Fibroblast of lung (primary cell): ENCODE measurements at places on chromosomes 2 and 18. TPM values are rescaled to one million over a fixed set of nuclear protein-coding genes. Genes with fewer than 3 reads are reported as not detected.

G6PC2 gene
- not detected in 2 replicates for total RNA-seq

LMAN1 gene
- total RNA-seq, result 132 and 170 TPM in 2 replicates

GRCh38 chr2:218387369-218388194 lies 5.5 kb downstream of the SLC11A1 start:
- peak; percentile 91 for DNase-seq
- peaks cover 5% of the 10 kb centered on the region for H3K4me1 ChIP-seq
- no peak overlapping the region for H3K27ac ChIP-seq

GRCh38 chr2:40118622-40119021 lies 333.3 kb downstream of the SLC8A1 start:
- H3K4me3 ChIP-seq, result no peak overlapping the region
- no peaks in the 10 kb centered on the region for H3K36me3 ChIP-seq
- H3K4me1 ChIP-seq, result no peaks in the 10 kb centered on the region

DNA sequence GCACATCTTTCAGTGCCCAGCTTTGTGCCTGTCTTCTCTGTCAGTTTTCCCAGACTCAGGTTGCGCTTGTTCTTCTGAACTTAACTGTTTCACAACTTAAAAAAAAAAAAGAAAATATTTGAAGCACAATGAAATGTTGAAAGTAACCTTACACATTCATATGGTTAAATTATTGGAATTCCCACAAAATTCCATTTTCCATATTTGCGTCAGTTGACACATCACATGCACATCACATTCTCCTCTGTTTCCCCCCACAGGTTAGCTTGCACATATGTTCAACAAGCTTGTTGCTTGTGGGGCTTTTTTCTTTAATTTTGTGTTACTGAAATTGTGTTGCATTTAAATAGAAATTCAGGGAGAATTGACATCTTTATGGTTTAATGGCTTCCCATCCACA lies 8.3 kb downstream of the MYO1B start:
- no peak overlapping the region for H3K4me3 ChIP-seq
- no peaks in the 10 kb centered on the region for H3K27me3 ChIP-seq
- peaks cover 34% of the 10 kb centered on the region for H3K4me1 ChIP-seq

GRCh38 chr18:23784832-23785245 lies 95.6 kb downstream of the LAMA3 start:
- H3K27me3 ChIP-seq, result no peaks in the 10 kb centered on the region
- H3K4me3 ChIP-seq, result no peak overlapping the region
- H3K36me3 ChIP-seq, result no peaks in the 10 kb centered on the region
- H3K4me1 ChIP-seq, result no peaks in the 10 kb centered on the region
- DNase-seq, result peak; percentile 67

GRCh38 chr18:58417752-58418151 lies 211.1 kb downstream of the ALPK2 start:
- H3K4me1 ChIP-seq, result peaks cover 7% of the 10 kb centered on the region
- H3K27ac ChIP-seq, result no peak overlapping the region
- H3K27me3 ChIP-seq, result peaks cover 23% of the 10 kb centered on the region
- H3K36me3 ChIP-seq, result no peaks in the 10 kb centered on the region
